ENCODE measurements at places on chromosomes 2 and 18.

DNA sequence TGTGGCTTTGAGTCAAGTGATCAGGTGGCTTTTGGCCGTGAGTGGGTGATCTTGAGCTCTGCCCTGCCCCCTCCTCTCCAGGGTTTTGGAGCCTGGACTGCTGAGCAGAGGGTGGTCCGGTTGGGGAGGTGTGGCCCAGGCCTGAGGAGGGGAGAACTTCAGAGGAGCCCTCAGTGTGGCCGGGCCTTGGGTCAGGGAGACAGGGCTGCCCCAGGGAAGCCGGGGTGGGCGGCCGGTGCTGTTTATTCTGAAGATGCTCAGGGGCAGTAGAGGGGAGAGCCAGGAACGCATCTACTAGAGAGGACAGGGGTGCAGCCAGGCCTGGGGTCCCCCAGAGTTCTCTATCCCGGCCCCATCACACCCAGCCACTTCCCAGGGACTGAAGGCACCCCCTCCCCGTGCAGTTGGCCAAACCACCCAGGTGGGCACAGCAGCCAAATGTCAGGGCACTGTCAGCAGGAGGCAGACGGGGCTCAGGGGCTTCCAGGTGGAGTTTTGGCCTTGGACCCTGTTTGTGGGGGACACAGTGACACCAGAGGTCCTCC, 963 bp downstream of the ERFE start:
- DNase-seq, result no peak

GRCh38 chr18:49510393-49511115, 23.5 kb upstream of the C18orf32 start:
- DNase-seq, result peak; percentile 74

DNA sequence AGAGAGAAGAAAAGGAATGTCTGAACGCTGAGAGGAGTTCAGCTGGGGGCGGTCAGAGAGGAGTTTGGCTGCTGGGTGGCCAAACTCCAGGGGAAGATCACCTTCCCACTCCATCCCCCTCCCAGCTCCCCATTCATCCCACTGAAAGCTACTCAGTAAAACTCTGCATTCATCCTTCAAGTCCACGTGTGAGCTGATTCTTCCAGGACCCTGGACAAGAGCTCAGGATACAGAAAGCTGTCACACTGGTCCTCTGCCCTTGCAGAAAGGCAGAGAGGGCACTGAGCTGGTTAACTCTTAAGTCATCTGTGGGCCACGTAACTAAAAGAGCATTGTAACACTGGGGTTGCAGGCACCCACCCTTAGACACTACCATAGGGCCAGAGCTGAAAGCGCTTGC, 132.1 kb upstream of the ARL4C start:
- DNase-seq, result no peak

- DNase-seq, result no peak
These were observed 177.3 kb upstream of the SPOPL start for GRCh38 chr2:138324068-138324771.

- no peak for DNase-seq
These were observed 74.1 kb upstream of the MAP4K3 start for GRCh38 chr2:39511219-39511604.

DNA sequence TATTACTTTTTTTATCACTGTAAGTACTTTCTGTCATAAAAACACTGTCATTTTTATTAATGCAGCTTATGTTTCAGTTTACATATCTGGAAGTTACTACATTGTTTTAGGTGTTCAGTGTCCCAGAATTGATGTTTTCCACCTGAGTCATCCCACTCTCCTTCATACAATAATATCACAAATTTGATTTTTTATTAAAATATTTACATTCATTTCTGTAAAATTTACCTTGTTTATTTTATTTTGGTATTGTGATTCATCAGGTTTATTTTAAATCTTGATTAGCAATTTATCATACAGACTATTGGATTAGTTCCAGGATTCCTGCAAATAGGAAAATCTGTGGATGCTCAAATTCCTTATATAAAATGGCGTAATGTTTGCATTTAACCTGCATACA, 1662.9 kb downstream of the SUCLG1 start:
- no peak for DNase-seq

GRCh38 chr18:76660571-76661192, 161.7 kb upstream of the ZNF236 start:
- DNase-seq, result no peak

DNA sequence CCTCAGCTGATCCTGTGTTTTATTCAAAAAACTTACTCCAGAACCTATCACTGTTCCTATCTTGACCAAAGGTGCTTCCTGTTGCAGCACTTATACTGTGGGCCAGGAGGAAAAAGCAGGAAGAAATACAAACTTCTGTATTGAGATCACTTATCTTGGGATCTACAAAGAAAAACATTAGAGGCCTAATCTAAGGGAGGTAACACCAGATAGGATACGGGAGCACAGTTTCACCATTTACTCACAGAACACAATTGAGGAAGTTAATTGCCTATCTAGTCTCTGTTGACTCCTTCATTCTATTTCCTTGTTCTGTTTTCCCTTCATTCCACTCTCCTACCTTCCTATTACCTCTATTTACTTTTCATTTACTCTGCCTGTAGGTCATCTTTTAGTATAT, 287.2 kb upstream of the LINC00305 start:
- DNase-seq, result no peak

DNA sequence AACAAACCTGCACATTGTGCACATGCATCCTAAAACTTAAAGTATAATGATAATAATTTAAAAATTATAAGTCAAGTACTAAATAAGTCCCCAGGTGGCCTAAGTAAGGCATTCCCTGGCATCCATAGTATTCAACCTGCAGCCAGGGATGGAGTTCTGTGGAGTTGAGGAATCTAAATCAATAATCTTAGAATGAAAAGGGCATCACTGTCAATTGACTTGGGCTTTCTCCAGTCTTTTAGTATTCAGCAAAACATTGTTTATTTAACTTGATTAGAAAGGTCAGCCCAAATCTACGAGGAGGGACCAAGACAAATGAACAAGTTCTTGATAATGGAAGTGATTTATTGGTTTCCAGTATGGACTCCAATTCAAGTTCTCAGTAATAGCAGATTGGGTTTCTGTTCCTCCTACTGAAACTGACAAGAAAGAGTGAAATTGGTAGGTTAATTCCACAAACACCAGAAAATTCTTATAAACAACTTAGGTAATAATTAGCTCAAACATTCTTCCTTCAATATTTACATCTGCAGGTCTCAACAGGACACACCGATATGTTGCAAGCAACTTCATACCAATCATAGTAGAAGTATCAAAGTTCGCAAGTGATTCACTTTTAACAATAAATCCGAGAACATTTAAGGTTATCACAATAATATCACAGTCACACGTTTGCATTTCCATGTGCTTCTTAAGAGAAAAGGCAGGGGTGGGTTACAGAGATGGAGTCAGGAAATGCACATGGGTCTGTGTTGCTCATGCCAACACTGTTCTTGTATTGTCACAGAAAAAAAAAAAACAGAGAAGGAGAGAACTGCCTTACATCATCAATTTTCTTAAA, 51.7 kb upstream of the EHBP1 start:
- DNase-seq, result no peak

GRCh38 chr18:36217348-36217747, 30.1 kb downstream of the MOCOS start:
- no peak for DNase-seq

- no peak for DNase-seq
These were observed 98.1 kb downstream of the AGAP1 start for GRCh38 chr2:235591921-235592320.

DNA sequence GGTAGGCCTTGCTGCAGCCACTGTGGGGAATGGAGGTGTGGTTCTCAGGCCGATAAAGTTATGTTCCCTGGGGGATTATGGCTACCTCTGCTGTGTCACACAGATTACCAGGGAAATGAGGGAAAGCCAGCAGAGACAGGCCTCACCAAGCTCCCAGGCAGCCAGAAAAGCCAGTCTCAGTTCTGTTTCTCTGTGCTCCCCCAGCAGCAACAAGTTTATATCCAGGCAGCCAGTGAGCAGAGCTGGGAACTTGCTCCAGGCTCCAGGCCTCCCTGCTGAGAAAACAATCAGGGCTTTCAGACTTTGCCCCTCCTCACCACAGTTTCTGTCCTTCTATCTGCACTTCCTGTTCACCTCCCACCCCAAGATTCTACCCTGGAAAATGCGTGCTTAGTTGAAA, 596.6 kb upstream of the GYPC start:
- no peak for DNase-seq

DNA sequence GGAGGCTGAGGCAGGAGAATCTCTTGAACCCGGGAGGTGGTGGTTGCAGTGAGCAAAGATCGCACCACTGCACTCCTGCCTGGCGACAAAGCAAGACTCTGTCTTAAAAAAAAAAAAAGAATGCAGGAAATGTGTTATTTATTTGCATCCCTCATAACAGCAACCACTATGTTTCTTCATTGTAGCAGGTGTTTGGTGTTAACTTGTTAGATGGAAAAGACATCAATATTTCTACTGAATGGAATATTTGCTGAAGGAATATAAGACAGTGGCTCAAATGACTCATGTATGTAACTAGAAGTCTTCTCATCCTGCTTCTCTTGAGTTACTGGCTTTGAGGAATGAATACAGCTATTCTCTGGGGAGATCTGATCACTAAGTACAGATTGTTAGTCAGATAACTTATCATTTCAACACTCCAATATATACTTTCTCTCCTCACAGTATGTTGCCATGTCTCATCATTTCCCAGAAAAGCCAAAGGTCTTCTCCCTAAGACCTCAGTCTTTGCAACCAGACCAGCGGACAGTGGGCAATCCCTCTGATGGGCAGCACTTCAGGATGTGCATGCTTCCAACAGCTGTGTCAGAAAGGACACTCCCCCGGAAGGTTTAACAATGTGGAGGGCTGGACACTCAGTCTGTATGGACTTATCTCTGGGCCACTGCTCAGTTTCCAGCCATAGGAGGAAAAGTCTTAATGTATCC, 104.4 kb upstream of the STK17B start:
- no peak for DNase-seq

GRCh38 chr2:119223521-119224390, at the start of gene STEAP3:
Gene STEAP3, plus strand, starts transcription at chr2:119223834. Its CDS starts 7,179 bp downstream, at chr2:119231013.
- peak; percentile 72 for DNase-seq

DNA sequence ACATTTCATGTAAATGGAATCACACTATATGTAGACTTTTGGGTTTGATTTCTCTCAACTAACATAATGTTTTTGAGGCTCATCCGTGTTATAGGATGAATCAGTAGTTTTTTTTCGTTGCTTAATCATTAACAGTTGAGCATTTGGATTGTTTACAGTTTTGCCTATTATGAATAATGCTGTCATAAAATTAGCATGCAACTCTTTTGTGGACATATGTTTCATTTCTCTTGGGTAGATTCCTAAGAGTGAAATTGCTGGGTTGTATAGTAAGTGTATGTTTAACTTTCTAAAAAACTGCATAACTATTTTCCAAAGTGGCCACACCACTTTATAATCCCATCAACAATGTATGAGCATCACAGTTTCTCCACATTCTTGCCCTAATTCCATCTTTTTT, 7.7 kb upstream of the RHBDD1 start:
- DNase-seq, result no peak

GRCh38 chr2:127608061-127609030, 37.6 kb upstream of the GPR17 start:
- DNase-seq, result no peak

GRCh38 chr2:159044804-159045286, 76.4 kb downstream of the TANC1 start:
- DNase-seq, result no peak

- DNase-seq, result no peak
These were observed 59.0 kb downstream of the BIN1 start for GRCh38 chr2:127047716-127048617.

- DNase-seq, result no peak
These were observed 143.9 kb downstream of the NCK2 start for GRCh38 chr2:105888625-105889024.

GRCh38 chr2:143071185-143071876, 57.9 kb upstream of the ARHGAP15 start:
- no peak for DNase-seq

DNA sequence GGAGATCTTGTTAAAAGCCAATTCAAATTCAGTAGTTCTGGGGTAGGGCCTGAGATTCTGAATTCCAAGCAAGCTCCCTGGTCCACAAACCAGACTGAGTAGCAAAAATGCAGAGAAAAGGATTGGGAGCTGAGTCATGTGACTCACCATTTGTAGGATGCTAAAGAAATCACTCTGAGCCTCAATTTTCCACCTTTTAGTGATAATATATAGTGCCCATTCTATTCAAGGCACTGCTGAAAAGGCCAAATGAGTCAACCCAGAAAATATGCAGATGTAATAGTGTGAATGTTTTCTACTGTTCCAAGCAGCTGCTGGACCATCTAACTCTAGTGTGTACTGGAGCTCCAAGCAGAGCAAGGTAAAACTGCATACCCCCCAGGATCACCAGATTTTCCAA, 47.2 kb downstream of the SLC14A2 start:
- no peak for DNase-seq

DNA sequence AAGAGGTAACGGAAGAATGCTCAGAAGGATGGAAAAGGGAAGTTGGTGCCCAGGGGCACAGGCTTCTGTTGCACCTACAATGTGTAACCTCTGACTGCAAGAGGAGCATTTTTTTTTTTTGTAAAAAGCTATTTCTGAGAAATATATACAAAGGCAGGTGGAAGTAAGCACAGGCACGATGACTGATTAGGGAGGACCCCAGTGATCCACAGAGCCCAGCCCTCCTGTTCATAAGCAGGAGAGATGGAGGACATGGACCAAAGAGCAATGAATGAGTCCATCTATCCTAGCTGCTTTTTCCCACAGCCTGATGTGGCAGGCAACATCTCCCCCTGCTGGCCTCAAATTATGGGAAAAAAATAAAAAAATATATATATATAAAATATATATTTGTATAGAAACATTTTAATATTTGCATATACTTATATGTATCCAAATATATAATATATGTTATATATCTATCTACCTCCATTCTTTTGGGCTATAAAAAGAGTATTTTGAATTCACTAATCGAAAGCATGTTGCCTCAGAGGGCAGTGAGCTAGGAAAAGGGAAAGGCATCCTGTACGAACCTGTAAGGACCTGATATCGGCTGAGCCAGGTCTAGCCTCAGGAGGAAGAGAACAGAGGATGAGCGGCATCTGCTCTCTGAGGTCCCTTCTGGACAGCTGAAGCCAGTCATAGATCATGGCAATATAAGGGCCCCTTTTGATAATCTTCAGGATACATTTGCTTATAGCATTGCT, 166.0 kb upstream of the STK17B start:
- no peak for DNase-seq

Data from retina (tissue), 1 donor.